ENCODE measurements at places on chromosomes 3 and 15.

- DNase-seq = no peak
Measured at GRCh38 chr15:92116330-92116729, 262.8 kb downstream of the SLCO3A1 start.

DNA sequence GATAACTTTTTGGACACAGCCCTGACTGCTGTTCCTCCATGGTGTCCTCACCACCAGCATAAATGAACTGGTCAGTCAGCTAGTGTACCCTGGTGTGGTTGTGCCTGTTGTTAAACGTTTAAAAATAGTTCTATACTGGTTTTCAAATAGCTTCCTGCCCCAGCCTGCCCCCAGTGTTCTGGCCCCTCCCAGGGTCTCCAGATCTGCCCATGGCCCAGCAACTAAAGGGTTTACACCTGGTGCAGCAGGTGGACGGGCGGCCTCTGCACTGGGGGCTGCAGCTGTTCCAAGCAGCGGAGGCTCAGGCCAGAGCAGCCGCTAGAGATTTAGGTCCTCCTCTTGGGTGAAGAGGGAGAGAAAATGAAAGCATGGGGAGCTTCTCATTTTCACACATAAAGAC lies 6.1 kb upstream of the NR2E3 start:
- no peak for DNase-seq

DNA sequence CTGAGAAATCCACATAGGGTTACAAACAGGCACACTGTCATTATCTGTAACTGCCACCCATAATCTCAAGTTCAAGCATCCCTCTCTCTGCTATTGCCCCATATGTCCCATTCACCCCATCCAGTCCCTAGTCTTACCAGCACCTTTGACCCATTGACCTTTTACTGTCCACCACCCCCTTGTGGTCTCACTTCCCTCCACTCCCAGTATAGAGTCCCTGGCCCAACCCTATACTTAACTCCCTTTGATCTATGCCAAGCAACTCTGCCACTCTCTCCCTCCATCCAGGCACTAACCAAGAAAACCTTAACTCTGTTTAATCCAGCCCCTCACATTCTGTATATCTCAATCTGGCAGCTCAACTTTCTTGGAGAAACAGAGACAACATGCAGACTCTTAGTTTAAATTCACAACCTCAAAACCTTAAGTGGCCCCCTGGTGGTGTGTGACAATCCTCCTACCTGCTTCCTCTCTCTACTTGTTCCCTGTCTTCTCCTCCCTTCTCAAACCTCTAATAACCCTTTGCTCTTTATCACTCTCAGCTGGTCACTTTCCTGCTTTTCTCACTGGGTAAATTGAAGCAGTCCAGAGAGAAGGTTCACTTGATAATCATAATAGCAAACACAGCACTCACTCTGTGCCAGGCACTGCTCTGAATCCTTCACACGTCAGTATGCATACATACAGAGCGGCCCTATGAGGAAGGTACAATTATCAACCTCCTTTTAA lies 162.7 kb downstream of the STT3B start:
- DNase-seq = peak; percentile 50

DNA sequence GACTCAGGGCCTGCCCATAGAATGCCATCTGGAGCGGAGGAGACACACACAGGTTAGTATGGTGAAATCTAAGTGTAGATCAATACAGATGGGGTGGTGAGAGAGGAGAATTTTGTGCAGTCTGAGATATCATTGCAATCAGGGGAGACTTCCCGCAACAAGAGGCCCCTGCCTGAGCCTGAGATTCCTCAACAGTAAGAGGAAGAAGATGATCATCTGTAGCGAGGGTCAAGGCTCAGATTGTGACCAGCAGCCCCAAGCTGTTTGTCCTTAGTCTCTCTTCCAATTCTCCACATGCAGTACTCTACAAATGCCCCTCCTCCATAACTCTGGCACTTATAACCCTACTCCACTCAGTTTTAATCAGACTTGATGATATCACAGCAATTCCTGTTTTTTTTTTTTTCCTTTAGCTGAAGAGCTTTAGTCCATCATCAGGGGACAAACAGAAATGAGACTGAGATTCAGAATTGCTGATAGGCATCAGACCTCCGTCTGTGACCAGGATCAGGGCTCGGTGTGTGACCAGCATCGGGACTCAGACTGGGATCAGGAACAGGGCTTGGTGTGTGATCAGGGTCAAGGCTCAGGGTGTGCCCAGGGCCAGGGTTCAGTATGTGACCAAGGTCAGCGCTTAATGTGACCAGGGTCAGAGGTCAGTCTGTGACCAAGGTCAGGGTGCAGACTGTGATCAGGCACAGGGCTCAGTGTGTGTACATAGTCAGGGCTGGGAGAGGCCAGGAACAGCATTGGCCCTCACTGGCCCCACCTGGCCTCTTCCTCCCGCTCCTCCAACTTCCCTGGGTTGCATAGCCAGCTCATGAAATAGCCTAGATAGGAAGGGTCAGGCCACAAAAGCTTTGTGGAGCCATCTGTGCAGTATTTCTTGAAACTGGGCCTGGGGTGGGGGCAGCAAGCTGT lies 14.1 kb downstream of the LOXL1 start:
- no peak for DNase-seq

DNA sequence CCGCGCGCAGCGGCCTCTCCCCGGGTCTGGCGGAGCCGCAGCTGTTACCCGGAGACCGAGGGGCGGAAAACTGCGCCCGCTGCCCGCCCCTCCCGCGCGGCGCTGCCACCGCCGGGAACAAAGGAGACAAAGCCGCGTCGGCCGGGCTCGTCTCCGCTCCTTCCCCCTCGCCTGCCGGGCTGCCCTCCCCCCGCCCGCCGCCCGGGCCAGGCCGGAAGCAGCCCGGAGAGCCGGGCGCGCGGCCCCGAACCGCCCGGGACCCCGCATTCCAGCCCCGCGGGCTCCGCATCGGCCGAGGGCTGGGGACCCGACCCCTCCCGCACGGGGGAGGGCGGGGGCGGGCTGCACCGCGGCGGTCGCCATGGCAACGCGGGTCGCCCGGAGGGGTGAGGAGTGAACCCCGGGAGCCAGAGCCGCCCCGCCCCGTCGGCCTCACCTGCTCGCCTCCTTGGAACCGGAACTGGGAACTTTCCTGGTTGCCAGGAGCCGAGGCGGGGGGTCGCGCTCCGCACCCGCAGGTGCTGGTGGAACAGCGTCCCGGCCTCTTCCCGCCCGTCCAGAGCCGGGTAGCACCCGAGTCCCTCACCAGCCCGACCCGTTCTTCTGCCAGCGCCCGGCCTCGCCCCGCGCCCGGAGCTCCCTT lies 448 bp downstream of the PLXNB1 start:
- no peak for DNase-seq

- no peak for DNase-seq
Measured at GRCh38 chr15:74134387-74135027, 4.1 kb downstream of the ISLR2 start.

- DNase-seq = no peak
Measured at GRCh38 chr3:156802821-156803606, 23.1 kb upstream of the LEKR1 start.

- peak; percentile 73 for DNase-seq
Measured at GRCh38 chr3:161409069-161409468, 37.8 kb upstream of the SPTSSB start.

DNA sequence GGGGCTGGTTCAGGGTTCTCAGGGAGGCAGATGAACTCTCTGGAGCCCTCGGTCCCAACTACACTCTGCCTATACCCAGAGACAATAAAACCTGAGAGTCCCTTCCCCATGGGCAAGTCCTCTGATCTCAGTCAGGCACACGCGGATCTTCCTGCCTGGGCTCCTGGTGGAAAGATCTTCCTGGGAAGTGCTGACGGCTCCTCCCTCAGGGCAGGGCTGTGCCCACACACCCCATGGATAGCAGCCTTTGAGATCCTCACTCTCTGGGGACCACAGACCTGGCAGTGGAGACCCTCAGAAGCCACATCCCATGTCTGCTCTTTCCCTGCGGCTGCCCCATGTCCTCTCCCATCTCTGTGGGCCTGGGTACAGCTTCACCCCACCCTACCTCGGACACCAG lies 10.4 kb downstream of the SH2D7 start:
- no peak for DNase-seq

DNA sequence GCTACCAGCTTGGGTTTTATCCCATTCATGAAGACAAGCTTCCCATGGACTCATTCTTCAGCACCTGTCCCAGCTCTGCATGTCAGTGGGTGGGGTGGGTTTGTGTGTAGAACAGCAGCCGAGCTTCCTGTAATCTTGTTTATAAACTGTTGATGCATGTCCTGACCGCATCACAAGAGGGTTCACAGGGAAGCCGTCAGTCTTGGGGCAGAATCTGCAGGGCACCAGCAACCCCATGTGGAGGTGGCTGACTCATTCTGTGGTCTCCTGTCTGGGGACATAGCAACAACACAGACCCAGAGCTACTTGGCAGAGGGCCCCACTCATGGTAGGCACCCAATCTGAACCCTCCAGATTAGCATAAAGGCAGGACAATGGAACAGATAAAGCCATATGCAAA lies 35.6 kb downstream of the DAPK2 start:
- DNase-seq = peak; percentile 92

DNA sequence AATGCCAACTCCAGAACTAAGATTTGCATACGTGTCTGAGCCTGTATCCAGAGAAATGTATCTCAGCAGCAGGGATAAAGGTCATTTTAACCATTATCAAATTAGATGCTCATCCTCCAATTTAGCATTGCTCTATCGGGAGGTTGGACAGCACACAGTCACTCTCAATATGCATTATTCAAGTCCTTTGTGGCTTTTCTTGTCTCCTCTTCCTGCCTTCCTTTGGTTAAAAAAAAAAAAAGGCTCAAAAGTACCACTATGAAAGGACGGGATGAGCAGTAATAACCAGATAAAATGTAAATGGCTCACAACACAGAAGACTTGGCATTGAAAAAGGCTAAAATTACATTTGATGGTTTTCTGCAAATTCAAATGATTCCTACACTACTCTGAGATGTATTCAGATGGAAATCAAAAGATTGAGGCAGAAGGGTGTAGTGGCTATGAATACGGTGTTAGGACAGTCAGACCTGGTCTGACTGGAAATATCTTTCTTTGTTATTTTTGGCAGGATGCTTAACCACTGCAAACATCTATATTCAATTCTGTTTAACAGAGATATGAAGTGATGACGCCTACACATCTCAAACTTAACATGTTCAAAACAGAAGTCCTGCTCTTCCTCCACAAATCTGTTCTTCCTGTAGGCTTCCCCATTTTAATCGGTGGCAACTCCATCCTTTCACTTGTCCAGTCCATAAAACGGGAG lies 109.6 kb downstream of the ADAMTS9 start:
- no peak for DNase-seq

- no peak for DNase-seq
Measured at GRCh38 chr15:101781928-101782327, 21.4 kb upstream of the OR4F6 start.

GRCh38 chr3:177179281-177180067 lies 17.8 kb downstream of the TBL1XR1 start:
- no peak for DNase-seq

DNA sequence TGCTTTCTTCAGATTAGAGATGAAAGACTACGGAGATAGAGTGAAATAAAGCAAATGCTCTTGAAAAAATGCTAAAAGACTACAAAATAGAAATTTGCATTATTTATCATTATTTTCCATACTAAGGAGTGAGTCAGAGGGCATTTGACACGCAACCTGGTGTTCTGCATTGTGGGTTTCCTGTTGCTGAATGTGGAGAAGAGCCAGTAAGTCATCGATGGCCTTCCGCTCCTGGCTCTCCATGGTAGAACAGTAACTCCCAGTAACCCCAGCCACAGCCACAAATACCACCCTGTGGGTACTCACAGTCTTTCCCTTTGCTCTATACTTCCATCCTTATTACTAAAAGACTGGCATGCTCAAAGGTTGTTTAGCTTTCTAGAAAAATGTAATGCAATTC lies 61.5 kb downstream of the CGGBP1 start:
- peak; percentile 64 for DNase-seq

- no peak for DNase-seq
Measured at GRCh38 chr3:100928638-100929428, 64.4 kb downstream of the ABI3BP start.

DNA sequence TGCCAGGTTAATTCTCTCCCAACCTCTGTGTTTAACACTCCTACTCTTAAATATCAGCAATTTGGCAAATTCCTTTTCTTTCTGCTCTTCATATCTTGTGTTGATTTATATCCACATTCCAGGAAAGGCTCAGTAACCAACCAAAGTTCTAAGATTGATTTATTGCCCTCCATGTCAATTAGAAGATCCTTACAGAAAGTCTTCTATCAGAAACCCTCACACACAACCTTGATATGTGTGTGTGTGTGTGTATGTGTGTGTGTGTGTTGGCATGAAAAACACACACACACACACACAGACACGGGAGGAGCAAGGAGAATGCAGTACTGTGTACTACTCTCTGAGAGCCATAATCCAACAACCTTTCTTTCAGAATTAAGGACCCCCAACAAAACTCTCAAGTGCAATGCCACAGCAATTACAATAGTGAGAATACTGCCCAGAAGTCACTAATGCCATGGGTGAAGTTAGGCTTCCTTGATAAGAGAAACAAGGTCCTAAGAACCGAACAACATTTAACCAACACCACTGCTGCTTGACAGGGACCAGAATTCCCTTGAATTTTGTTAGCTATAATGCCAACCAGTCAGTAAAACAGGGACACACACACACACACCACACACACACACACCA lies 1.1 kb downstream of the LSAMP start:
- no peak for DNase-seq

GRCh38 chr3:15063238-15063637 lies 1.9 kb downstream of the MRPS25 start:
- no peak for DNase-seq

DNA sequence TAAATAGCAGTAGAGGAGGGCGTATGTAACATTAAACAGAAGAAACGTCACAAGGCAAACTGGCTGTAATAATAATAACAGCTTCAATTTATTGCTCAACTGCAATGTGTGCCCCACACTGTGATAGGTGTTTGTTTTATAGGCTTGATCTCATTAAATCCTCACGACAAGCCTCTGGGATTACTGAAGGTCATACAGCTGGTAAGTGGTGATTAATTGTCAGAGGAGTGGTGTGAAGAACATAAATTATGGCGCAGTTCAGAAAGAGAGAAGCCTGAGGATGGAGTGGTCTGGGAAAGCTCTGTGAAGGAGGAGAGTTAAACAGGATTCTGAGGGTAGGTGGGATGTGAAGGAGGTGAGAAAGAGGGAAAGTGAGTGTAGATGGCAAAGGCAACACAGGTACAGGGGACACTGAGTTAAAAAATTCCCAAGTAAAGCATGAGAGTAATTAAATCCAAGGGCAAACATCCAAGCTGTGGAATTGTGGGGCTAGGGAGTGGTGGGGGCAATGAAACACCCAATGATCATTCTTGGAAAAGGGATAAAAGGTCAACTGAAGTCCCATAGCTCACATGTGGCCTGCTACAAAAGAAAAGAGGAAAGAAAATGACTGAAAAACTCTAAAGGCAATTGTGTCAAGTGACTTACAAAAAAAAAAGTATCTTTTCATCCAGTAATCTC lies 16.5 kb upstream of the GLCE start:
- no peak for DNase-seq

- no peak for DNase-seq
Measured at GRCh38 chr3:129313665-129314385, 35.2 kb downstream of the HMCES start.

GRCh38 chr15:42082823-42083604 lies 11.3 kb downstream of the PLA2G4D start:
- no peak for DNase-seq

Measured in Kasumi-1 (cell line).